ENCODE measurements at places on chromosomes 7 and 10.

DNA sequence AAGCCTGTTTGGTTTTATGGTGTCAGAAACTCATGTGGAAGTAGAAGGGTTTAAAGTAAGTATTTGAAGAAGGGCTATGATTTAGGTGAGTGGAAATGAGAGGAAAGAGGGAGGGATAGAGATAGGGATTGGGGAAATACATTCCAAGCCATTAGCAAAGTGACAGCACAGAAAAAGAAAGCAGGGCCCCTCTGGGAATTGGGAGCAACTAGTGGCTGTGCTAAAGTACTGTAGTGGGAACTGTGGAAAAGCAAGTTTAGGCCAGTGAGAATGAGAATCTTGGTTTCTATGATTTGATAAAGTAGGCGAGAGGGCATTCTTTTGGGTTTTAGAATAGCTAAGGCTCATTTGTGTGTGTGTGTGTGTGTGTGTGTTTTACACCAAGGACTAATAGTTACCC, 5.0 kb downstream of the PRKG1 start:
- DNase-seq: no peak

DNA sequence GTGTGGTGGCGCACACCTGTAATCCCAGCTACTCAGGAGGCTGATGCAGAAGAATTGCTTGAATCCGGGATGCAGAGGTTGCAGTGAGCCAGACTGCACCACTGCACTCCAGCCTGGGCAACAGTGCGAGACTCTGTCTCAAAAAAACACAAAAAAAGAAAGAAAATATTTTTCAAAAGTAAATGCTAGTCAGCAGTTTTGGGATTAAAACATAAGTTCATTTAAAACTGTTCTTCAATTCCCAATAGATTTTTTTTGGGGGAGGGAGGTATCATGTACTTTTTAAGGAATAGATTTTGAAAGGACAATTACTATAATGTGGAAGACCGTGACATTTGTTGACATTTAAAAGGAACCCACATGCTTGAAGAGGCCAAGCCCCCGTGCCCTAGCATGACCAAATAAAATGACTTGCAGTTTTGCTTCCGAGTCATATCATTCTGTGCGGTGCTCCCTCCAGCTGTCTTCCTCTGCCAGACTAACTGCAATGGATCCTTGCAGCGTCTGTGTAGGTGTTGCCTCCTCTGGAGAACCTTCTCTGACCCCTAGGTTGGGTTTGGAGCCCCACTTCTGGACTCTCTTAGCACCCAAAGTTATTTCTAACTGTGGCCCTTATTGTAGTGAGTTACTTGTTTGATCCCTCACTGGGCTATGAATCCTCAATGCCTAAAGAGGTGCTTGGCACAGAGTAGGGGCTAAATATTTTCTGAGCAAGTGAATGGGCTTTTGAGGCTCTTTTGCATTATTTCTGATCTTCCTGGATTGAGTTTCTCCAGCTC, 17.4 kb upstream of the HPS1 start:
- DNase-seq: no peak

GRCh38 chr7:5218564-5219360, 28.7 kb downstream of the WIPI2 start:
- no peak for DNase-seq

GRCh38 chr7:108099713-108100112, 30.4 kb downstream of the LAMB4 start:
- no peak for DNase-seq

DNA sequence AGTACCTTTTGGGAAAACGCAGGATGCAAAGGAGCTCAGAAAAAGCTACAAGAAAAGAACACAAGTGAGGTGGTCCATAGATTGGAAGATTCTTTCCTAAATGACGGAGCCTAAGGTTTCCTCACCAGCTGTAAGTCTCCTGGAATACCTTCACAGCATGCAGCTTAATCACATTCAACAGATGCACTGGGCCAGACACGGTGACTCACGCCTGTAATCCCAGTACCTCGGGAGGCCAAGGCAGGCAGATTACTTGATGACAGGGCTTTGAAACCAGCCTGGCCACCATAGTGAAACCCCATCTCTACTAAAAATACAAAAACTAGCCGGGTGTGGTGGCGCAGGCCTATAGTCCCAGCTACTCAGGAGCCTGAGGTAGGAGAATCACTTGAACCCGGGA, 228.7 kb downstream of the FRMD4A start:
- DNase-seq: no peak

GRCh38 chr10:97123765-97124164, 62.0 kb downstream of the SLIT1 start:
- no peak for DNase-seq

DNA sequence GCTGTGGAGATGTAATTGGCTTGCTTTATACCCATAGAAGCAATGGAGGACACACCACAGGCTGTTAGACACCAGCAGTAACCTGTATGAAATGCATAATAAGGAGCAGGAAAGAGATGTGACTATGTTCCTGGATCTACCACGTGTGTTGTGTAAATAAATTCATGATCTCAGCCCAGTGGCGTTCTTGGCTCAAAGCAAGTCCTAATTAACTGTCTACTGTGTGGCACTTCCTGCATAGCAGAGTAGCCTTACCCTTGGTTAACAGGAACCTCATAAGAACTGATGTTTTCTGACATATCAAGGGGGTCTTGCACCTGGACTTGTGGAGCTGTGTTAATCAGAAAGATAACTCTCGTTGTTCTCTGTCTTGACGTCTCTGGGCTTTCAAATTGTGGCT, 25.7 kb upstream of the FAM180A start:
- DNase-seq: no peak

GRCh38 chr7:90777465-90777864, 181.3 kb downstream of the CDK14 start:
- no peak for DNase-seq

DNA sequence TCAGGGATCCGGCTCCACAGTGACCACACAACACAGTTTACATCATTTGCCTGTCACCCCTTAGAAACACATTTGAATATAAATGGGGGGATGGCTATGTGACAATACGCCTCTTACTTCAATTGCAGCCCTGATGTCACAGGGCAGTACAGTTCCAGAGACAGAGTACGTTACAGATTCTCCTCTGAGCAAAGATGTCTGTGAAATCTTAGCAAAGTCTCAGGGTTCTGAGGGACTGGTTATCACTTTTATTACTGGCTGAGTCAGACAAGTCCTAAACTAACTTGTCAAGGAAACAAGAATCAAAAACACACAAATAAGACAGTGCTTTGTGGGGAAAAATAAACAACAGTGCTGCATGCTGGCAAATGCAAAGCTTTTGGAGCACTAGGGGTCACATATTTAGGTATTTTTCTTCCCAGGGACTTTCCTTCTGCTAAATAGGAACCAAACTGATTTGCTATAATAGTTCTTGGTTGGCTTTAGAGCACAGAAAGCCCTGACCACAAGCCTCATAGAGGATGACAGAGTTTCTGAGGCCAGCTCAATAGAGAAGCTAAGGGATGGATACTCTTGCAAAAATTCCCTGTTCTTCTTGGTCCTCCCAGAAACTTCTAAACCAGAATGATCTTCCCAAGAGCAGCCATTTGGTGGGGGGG, 501.6 kb downstream of the GRID1 start:
- no peak for DNase-seq

DNA sequence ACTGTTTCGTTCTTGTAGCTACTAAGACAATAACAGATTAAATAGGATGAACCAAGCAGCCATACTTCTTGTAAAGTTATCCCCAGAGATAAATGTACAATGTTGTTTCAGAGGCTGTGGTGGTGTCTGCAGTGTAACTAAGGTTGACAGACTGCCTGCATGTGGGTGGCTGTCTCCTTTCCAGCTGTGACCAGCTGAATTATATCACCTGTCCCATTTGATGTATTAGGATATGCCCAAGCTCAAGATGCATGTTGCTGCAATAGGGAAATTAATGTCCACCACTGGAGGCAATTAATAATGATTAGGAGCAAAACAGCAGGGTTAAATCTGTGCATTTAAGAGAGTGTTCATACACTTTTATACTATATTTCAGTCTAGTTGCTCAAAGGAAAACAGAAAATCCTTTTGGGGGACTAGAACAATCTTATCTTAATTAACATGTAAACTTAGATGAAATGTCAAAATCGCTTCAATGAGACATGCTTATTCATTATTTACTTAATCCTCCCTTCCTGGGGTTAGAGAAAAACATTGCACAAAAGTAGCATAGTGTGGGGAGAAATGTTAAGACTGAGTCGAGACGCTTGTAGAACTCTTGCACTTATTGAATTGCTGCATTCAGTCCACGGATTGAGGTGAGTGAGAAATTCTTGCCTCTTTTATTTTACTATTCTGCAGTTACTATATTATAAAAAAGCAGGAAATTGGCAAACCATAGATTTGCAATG, 269.0 kb downstream of the SNX10 start:
- DNase-seq: no peak

DNA sequence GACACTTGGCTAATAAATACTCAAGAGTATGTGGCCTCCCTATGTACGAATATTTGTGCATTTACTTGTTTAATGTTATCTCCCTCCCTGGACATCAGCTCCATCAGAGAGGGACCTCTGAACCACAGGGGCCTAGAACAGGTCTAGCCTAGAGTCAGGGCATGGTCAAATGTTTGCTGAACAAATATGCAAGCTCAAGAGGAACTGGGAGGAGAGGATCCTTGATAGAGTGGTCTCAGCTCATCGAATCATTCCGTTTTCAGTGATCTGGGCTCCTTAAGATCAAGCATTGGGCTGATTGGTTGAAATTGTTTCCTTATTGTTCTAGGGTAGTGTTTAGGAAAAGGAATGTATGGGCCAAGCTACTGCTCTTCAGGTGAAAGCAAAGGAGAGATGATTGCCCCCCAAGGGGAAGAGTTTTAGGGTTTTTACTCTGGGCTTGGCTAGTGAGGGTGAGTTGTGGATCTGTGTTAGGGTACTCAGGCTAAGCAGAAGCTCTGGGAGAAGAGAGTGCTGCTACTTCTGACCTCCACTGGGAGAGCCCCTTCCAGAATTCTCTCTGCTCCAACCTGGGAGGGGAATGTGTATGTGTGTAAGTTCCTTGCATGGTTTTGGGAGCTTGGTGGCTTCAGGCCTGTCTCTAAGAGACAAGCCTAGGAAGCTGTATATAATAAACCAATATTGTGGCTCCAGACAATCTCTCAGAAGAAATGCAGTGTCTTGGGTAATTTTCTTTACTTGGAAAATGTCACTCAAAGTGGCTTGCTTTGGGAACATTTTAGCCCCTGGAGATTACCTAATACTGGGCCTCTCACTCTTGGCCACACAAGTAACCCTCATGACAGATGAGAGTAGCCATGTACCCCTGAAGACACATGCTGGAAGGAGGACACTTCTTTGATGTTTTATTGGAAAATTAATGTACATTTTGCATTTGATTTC, 110.0 kb downstream of the EMX2 start:
- DNase-seq: no peak

DNA sequence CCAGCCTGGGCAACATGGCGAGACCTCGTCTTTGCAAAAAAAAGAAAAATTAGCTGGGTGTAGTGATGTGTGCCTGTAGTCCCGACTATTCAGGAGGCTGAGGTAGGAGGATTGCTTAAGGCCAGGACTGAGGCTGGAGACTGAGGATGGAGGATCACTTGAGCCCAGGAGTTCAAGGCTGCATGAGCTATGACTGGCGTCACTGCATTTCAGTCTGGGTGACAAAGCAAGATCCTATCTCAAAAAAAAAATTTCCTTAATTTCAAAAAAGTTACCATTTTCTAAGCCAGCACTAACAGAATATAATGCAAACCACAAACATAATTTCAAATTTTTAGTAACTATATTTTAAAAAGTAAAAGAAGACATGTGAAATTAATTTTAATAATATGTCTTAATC, 13.4 kb upstream of the SRGN start:
- no peak for DNase-seq

DNA sequence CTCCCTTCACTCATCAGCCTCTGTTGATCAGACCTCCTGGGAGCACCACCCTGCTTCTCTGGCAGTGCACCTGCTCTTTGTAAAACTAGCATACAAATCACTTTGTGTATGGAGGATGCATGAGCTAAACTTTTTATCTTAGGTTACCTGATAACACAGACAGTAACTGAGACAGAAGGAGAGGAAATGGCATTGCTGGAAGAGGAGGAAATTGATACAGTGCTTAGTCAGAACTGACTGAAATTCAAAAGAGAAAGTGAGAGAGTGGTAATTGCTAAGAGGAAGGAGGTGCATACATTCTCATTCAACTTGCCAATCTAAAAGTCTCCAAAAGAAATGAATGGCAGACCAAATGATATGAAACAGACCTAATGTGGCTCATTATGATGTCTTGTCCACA, 1120.7 kb downstream of the GATA3 start:
- no peak for DNase-seq

DNA sequence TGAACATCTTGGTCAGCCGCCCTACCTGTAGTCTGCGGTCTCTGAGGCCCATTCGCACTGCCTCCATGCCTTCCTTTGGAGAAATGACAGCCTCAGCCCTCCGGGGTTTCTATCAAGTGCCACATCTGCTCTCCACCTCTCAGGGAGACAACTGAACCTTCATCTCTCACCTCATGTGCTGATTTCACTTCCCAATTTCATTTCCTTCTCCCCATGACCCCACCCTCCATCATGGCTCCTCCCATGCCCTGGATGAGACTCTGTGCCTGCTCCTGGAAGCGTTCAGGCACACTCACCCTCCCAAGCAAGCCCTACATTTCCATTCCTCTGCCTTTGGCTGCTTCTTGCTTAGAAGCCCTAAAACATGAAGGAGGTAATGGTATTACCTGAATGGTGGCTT, 7.8 kb upstream of the SCD start:
- no peak for DNase-seq

- no peak for DNase-seq
Measured at GRCh38 chr10:59896191-59896590, 10.2 kb downstream of the CCDC6 start.

GRCh38 chr7:1536743-1537534, 6.4 kb downstream of the MAFK start:
- no peak for DNase-seq

DNA sequence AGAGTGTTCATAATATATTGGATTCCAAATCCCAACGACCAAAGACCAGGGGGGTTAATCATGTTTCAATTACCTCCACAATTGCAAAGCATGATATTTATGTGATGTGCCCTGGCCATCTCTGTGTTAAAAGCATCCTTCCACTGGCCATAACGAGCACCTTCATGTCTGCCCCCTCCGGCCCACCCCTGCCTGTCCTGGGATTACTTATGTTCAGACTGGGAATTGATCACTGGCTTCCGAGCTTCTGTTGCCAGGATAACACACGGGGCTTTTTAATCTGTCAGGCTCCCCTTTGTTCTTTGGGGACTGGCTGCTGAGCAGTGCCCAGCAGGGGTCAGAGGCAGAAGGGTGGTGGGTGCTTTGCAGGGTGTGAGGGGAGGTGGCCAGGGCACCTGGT, 13.7 kb upstream of the CHST15 start:
- DNase-seq: no peak

DNA sequence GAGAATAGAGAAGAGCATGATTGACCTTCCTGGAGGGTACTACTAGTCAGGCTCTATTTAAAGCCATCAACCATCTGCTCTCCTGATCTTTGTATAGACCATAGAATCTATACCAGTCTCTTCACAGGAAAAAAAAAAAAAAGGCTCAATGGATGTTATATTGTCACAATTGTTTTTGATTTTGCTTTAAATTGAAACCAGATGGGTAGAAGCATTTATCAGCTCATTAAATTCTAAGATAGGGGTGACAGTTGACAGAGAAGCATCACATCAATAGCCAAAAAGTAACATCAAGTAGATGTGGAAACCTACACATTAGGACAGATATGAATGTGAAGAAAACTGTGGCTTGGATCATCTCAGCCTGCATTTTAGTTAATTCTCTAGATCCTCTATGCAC, 558.9 kb upstream of the MBL2 start:
- DNase-seq: no peak
